ENCODE measurements at places on chromosomes 4 and X. TPM values are rescaled to one million over a fixed set of nuclear protein-coding genes. Genes with fewer than 3 reads are reported as not detected.

DNA sequence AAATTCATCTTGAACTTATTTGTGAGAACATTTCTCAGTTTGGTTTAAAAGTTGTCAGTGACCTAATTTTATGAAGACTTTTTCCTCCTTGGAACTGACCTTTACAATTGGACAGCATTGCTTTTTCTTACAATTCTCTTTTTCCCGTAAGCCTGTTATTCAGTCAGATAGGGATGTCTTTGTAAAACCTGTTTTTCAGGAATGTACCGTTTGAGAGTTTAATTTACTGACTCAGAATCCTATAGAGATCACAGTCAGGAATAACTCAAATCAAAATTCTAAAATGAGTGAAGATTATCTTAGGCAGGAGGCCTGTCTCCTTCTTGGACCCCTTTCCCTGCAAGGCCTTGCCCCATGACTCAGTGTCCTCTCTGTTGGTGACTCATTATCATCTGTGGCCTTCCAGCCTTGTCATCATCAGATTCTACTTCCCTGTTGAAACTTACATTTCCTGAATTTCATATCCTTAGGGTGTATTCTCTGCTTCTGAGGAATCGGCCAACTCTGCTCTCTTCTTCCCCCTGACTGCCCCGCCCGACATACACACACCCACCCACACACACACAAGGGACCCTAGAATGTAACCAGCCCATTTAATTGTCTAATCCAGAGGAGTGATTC, 99.8 kb downstream of the ARHGAP10 start:
- H3K27ac ChIP-seq: peak overlapping the region; percentile 91
- no peaks in the 10 kb centered on the region for H3K36me3 ChIP-seq
- no peak overlapping the region for H3K4me3 ChIP-seq
- H3K27me3 ChIP-seq: no peaks in the 10 kb centered on the region
- peaks cover 96% of the 10 kb centered on the region for H3K4me1 ChIP-seq

SCML2 gene
- total RNA-seq: 0.81 TPM

- H3K36me3 ChIP-seq: peaks cover 33% of the 10 kb centered on the region
- H3K4me1 ChIP-seq: no peaks in the 10 kb centered on the region
- H3K27ac ChIP-seq: no peak overlapping the region
- H3K4me3 ChIP-seq: no peak overlapping the region
Measured at GRCh38 chr4:83067058-83067639, 32.2 kb downstream of the COPS4 start.

AFF2 gene
- total RNA-seq: 7.4 TPM

OSTC gene
- total RNA-seq: 77.2 TPM

PRDX4 gene
- total RNA-seq: 117 TPM

SSX4B gene
- total RNA-seq: not detected

SFRP2 gene
- 90.3 TPM for total RNA-seq

DNA sequence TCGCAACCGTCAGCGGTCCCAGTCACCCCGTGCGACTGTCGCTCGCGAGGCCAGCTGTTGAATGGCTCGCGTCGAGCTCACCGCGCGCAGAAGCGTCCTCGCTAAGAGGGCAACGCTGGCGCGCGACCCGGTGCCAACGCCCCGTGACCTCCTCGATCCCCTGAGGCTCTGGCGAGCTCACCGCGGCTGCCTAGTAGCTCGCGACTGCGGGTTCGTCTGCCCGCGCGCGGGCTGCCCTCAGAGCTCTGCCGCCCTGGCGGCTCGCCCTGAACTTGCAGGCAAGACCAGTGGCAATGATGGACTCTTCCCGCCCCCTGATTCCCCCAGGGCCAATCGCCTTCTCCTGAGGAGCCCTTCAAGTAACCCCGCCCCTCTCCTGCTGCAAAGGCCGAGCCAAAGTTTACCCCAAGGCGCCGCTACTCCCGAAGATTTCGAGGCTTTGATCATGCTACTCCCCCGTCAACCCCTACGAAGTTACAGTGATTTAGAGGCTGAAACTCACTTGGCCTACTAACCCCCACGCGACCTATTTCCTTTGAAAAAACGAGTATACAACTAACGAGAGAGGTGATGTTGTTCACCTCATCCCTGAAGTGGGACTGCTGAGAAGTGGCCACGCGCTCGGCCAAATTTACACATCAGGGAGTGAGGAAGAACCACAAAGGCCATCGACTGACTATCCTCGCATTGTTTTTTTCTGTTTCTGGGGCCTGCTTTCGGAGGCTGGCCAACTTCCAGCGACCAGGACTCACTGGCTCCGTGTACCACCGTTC, 37.5 kb downstream of the PGRMC1 start:
- no peak for DNase-seq
- H3K27ac ChIP-seq: no peak overlapping the region
- no peaks in the 10 kb centered on the region for H3K36me3 ChIP-seq

GRCh38 chr4:80127870-80128419, 54.9 kb upstream of the ANTXR2 start:
- H3K27me3 ChIP-seq: no peaks in the 10 kb centered on the region
- no peak overlapping the region for H3K4me3 ChIP-seq
- H3K4me1 ChIP-seq: no peaks in the 10 kb centered on the region
- no peak for DNase-seq

DNA sequence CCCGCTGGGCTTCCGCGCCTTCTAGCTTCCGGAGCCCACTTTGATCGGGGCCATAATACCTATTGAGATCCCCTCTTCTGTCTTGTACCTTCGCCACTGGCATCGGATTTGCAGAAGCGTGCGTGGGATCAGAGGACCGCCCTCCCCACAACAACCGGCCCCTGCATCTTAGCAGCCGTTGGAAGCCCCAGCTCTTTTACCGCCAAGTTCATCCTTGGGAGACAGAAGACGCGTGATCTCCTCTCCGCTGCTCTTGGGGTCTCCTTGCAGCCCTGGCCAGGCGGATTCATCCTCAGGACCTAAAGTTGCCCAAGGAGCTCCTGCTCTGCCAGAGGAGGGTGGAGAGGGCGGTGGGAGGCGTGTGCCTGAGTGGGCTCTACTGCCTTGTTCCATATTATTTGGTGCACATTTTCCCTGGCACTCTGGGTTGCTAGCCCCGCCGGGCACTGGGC, 1.6 kb downstream of the SLIT2 start:
- no peaks in the 10 kb centered on the region for H3K27me3 ChIP-seq
- H3K36me3 ChIP-seq: no peaks in the 10 kb centered on the region
- peak overlapping the region; percentile 95 for H3K4me3 ChIP-seq
- peak overlapping the region; percentile 88 for H3K27ac ChIP-seq
- no peak for DNase-seq

SPANXD gene
- not detected for total RNA-seq

NALF2 gene
- not detected for total RNA-seq

- no peak overlapping the region for H3K4me3 ChIP-seq
- DNase-seq: no peak
- H3K27me3 ChIP-seq: no peaks in the 10 kb centered on the region
- no peaks in the 10 kb centered on the region for H3K36me3 ChIP-seq
Measured at GRCh38 chr4:131531087-131531486, 1618.0 kb upstream of the PCDH10 start.

PCSK1N gene
- total RNA-seq: 1.8 TPM

DNA sequence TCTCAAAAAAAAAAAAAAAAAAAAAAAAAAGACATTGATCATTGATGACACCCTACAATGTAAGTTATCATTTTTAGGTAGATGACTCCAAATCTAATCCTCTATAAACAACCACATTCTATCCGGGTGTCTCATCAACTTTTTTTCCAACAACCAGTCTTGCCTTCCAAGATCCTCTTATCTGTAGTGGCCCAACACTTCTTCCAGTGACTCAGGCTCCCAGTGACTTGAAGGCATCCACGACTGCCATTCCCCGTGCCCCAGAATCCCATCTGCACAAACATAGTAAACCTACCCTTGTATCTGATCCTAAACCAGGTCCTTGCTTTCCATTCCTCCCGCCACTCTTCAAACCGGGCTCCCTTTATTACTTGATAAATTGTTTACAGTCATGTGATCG, 15.6 kb upstream of the TSPAN5 start:
- DNase-seq: no peak
- H3K27ac ChIP-seq: no peak overlapping the region
- peaks cover 9% of the 10 kb centered on the region for H3K4me1 ChIP-seq

DNA sequence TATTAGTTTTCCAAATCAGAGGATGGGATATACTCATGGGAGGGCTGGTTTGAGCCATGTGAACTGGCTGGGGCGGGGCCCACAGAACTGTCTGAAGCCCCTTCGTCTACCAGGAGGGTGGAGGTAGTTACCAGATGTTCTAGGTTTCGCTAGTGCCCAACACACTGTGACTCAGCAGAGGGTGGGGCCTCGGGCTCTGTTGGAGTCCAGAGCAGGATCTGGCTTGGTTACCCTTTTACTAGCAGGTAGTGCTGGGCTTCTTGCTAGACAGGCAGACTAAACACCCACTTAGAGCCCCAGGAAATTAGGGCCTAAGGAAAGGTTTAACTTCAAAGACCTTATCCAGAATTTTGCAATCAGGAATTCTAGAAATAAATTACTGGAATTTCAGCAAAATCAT, 56.2 kb upstream of the CHRDL1 start:
- H3K36me3 ChIP-seq: no peaks in the 10 kb centered on the region
- H3K4me1 ChIP-seq: no peaks in the 10 kb centered on the region
- H3K27ac ChIP-seq: no peak overlapping the region
- no peak overlapping the region for H3K4me3 ChIP-seq

DNA sequence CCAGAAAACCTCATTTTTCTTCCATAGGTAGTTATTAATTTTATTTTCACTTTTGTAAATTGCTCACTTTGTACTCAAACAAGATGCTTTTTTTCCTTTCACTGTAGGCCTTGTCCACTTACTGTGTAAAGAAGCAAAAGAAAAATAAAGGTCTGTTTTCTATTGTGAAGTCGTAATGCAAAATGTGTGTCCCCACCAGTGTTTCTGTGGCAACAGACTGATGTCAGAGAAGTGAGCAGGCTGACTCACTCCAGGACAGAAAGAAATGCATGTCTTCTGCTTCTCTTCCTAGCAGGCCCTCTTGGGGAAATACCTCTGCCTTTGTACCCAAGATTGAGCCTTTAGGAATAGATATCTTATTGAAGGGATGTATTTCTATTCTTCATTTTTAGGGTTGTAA, 30.3 kb downstream of the INPP4B start:
- no peak for DNase-seq
- no peaks in the 10 kb centered on the region for H3K27me3 ChIP-seq
- H3K27ac ChIP-seq: peak overlapping the region; percentile 9
- no peaks in the 10 kb centered on the region for H3K36me3 ChIP-seq
- H3K4me3 ChIP-seq: no peak overlapping the region

GNRHR gene
- total RNA-seq: not detected

GRCh38 chr4:80008971-80009370, 64.1 kb downstream of the ANTXR2 start:
- H3K27ac ChIP-seq: no peak overlapping the region
- peaks cover 9% of the 10 kb centered on the region for H3K4me1 ChIP-seq
- DNase-seq: no peak
- no peaks in the 10 kb centered on the region for H3K36me3 ChIP-seq
- H3K27me3 ChIP-seq: no peaks in the 10 kb centered on the region
- H3K4me3 ChIP-seq: no peak overlapping the region

DNA sequence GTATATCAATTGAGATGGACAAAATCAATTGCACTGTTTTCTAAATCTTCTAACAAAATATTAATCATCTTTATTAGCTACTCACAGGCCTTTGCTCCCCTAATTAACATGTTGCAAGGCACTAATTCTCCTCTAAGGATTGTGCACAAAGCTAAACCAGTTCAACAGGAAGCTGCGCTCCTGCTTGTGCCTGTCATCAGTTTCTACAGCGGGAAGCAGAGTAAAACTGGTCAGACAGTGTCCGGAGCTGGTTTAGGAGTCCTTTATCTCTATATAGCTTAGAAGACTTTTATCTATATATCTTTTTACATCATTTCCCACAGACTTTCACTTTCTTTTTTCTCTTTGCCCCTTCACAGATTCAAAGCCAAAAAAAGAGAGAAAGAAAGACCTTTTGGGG, 79.1 kb downstream of the ELOVL6 start:
- H3K4me3 ChIP-seq: no peak overlapping the region
- no peaks in the 10 kb centered on the region for H3K27me3 ChIP-seq
- no peaks in the 10 kb centered on the region for H3K36me3 ChIP-seq
- H3K27ac ChIP-seq: no peak overlapping the region
- DNase-seq: no peak

DNA sequence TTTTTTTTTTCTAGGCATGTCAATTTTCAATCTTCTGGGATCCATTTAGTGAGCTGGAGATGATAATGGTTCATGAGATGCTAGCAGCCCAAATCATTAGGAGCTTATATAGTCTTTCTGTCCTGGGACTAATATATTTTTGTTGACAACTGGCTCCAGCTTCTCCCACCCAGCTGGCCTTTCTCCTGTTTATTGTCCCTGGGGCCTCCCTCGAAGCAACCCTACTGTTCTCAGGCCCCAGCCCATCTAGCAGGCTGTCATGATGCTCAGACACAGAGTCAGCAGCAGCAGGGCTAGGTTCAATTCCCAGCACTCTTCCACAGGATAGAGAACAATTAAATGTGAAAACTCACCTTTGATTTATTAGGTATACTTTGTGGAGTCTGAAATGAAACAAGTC, 127.6 kb upstream of the MID1 start:
- H3K36me3 ChIP-seq: no peaks in the 10 kb centered on the region
- H3K27ac ChIP-seq: no peak overlapping the region
- H3K27me3 ChIP-seq: no peaks in the 10 kb centered on the region
- DNase-seq: no peak

DNA sequence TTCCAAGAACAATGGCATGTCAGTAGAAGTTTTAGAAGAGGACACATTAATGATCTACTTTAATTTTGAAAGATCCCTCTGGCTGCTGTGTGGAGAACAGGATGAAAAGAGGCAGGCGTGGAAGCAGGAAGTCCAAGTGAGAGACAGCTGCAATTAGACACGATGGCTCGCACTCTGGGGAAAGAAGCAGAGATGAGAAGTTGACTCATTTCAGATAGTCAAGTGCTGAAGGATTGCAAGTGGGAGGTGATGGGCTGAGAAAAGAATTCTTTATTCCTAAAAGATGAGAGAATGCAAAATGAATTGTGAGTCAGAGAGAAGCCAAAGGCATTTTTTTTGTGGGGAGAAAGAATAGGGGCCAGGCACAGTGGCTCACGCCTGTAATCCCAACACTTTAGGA, 16.5 kb downstream of the RXFP1 start:
- H3K27ac ChIP-seq: no peak overlapping the region
- no peaks in the 10 kb centered on the region for H3K4me1 ChIP-seq
- no peak for DNase-seq
- H3K36me3 ChIP-seq: no peaks in the 10 kb centered on the region

- DNase-seq: no peak
- H3K4me1 ChIP-seq: no peaks in the 10 kb centered on the region
- H3K36me3 ChIP-seq: no peaks in the 10 kb centered on the region
- no peaks in the 10 kb centered on the region for H3K27me3 ChIP-seq
- no peak overlapping the region for H3K27ac ChIP-seq
Measured at GRCh38 chrX:133804072-133804471, 181.3 kb downstream of the GPC3 start.

ZNF330 gene
- total RNA-seq: 32.2 TPM

NWD2 gene
- total RNA-seq: not detected

DNA sequence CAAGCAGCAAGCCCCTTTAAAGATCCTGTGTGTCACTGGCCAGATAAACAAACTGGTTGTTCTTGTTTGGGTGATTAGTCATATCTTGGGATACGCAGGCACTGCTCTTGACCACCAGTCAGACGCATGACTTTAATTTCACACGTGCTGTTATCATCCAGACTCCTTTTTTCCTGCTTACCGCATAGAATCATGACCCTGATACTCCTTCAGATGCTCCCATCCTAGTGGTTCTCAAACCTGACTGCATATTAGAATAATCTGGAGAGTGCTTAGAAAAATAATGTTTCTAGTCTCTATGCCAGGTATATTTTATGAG, 78.8 kb downstream of the CLDN22 start:
- DNase-seq: no peak
- H3K27ac ChIP-seq: no peak overlapping the region
- H3K36me3 ChIP-seq: no peaks in the 10 kb centered on the region
- no peaks in the 10 kb centered on the region for H3K27me3 ChIP-seq

- DNase-seq: no peak
- no peaks in the 10 kb centered on the region for H3K4me1 ChIP-seq
- H3K27me3 ChIP-seq: no peaks in the 10 kb centered on the region
- no peak overlapping the region for H3K27ac ChIP-seq
- no peaks in the 10 kb centered on the region for H3K36me3 ChIP-seq
Measured at GRCh38 chr4:165448700-165449099, 69.9 kb downstream of the CPE start.
